Upper lobe of left lung (tissue), 6 donors: ENCODE measurements at places on chromosomes 16 and 17. TPM values are rescaled to one million over a fixed set of nuclear protein-coding genes. Genes with fewer than 3 reads are reported as not detected.
A peak's percentile ranks its signal among the peaks of the same experiment; 100 is the strongest.

The CCL17 gene
- not detected for total RNA-seq

The NETO2 gene
- total RNA-seq, result 10.3 TPM

- no peak for DNase-seq
- no peak overlapping the region for H3K4me3 ChIP-seq
- no peaks in the 10 kb centered on the region for H3K36me3 ChIP-seq
- H3K27ac ChIP-seq, result no peak overlapping the region
Measured at GRCh38 chr16:50197582-50197981, 44.5 kb downstream of the TENT4B start.

DNA sequence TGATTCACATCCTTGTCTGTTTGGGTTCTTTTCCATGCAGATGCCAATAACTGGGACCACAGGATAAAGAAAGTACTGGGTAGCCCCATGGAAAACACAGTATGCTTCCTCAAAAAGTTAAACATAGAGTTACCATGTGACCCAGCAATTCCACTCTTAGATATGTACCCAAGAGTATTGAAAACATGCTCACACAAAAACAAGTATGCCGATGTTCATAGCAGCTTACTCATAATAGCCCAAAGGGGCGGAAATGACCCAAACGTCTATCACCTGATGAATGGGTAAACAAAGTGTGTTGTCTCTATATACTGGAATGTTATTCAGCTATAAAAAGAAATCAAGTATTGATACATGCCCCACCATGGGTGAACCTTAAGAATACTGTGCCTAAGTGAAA lies 55.4 kb downstream of the CYB5B start:
- peaks cover 17% of the 10 kb centered on the region for H3K4me1 ChIP-seq
- no peak overlapping the region for H3K27ac ChIP-seq
- no peak for DNase-seq
- no peaks in the 10 kb centered on the region for H3K36me3 ChIP-seq
- no peaks in the 10 kb centered on the region for H3K27me3 ChIP-seq
- no peak overlapping the region for H3K4me3 ChIP-seq

- H3K4me3 ChIP-seq, result no peak overlapping the region
- peaks cover 27% of the 10 kb centered on the region for H3K4me1 ChIP-seq
- DNase-seq, result no peak
Measured at GRCh38 chr17:68210570-68211315, 37.1 kb upstream of the AMZ2 start.

DNA sequence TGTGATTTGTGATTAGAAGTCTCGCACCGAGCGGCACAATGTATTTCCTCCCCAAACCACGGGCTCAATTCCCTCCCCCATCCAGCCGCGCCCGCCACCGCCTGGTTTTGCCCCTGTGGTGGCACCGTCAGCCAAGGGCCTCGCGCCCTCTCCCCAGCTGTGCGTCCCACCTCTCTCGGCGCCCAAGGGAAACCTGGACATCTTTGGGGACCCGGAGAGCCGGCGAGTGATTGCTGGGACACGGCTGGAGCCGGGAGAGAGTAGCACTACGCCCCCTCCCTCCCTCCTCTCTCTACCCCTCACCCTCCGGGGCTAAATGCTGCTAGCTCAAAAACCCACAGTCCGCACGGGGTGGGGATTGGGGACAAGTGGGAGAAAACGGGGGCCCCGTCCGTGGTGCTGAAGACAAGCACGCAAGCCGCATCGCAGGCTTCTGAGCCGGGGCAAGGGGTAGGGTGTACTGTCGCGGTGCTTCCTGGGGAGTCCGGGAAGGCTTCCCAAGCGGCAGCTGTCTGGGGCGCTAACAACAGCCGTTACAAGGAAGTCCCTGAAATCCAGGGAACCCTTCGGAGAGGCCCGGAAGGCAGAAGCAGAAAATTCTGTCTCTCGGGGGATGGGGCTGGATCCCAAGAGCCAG lies 1.4 kb downstream of the CBLN1 start:
- no peak overlapping the region for H3K27ac ChIP-seq
- H3K4me3 ChIP-seq, result no peak overlapping the region
- peaks cover 12% of the 10 kb centered on the region for H3K27me3 ChIP-seq
- H3K4me1 ChIP-seq, result peaks cover 63% of the 10 kb centered on the region

DNA sequence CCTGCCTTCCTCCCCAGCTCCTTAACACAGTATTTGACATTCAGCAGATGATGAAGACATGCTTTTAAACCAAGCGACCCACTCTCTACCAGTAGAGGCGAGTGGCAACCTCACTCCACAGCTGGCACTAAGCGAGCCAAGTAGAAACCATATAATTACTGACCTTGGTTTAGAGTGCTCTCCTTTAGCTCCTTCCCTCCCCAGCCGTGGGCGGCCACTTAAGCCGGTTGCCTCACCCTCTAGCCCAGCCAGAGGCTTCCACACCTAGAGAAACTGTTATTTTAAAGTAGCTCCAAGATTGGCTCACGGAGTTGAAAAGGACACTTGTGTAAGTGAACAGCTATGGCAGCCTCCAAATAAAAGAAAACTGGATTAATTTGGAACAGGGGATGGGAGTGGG lies 109.1 kb upstream of the CRHR1 start:
- no peaks in the 10 kb centered on the region for H3K36me3 ChIP-seq
- DNase-seq, result peak; percentile 39
- no peaks in the 10 kb centered on the region for H3K4me1 ChIP-seq
- H3K27me3 ChIP-seq, result no peaks in the 10 kb centered on the region
- no peak overlapping the region for H3K27ac ChIP-seq

- no peaks in the 10 kb centered on the region for H3K27me3 ChIP-seq
- H3K27ac ChIP-seq, result no peak overlapping the region
- H3K4me3 ChIP-seq, result no peak overlapping the region
- peaks cover 9% of the 10 kb centered on the region for H3K4me1 ChIP-seq
Measured at GRCh38 chr17:15036238-15036637, 228.9 kb downstream of the PMP22 start.

DNA sequence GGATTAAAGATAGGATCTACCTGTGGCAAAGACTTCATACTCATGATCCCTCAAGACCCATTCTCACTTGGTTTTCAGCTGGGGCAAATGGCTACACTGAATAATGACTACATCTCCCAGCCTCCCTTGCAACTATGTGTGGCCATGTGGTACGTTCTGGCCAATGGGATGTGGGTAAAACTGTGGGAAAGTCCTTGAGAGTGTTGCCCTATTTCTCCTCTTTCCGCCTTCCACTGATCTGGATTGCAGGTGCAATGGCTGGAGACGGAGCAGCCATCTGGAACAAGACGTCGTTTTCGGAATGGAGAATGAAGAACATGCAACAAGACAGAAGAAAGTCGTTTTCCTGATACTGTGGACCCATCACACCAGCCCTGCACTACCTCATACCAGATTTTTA lies 48.5 kb downstream of the HAPSTR1 start:
- H3K27me3 ChIP-seq, result no peaks in the 10 kb centered on the region
- H3K4me1 ChIP-seq, result peaks cover 10% of the 10 kb centered on the region
- H3K27ac ChIP-seq, result no peak overlapping the region
- peak; percentile 36 for DNase-seq
- no peak overlapping the region for H3K4me3 ChIP-seq
- no peaks in the 10 kb centered on the region for H3K36me3 ChIP-seq

- peaks cover 27% of the 10 kb centered on the region for H3K4me1 ChIP-seq
- no peak overlapping the region for H3K4me3 ChIP-seq
- H3K36me3 ChIP-seq, result no peaks in the 10 kb centered on the region
- H3K27me3 ChIP-seq, result peaks cover 13% of the 10 kb centered on the region
- H3K27ac ChIP-seq, result no peak overlapping the region
- DNase-seq, result peak; percentile 63
Measured at GRCh38 chr17:49890852-49891251, 43.0 kb upstream of the TAC4 start.

DNA sequence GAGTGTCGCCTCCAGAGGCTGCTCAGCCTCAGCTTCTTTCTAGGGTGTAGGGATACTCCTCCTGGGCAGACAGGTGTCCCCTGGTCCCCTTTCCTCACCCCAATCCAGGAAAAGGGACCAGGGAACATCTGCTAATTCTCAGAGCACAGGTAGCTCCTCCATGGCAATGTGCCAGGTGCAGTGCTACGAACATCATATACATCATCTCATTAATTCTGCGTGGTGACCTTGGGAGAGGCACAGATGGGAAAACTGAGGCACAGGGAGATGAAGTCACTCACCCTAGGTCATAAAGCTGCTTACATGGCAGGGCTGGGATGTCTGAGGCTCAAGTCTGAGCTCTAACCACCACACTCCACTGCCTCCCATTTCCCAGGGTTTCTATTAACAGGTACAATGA lies 11.7 kb downstream of the HDAC5 start:
- no peak for DNase-seq
- H3K27me3 ChIP-seq, result no peaks in the 10 kb centered on the region
- no peak overlapping the region for H3K4me3 ChIP-seq
- peak overlapping the region; percentile 75 for H3K27ac ChIP-seq
